ENCODE measurements at places on chromosomes 13 and 19.

DNA sequence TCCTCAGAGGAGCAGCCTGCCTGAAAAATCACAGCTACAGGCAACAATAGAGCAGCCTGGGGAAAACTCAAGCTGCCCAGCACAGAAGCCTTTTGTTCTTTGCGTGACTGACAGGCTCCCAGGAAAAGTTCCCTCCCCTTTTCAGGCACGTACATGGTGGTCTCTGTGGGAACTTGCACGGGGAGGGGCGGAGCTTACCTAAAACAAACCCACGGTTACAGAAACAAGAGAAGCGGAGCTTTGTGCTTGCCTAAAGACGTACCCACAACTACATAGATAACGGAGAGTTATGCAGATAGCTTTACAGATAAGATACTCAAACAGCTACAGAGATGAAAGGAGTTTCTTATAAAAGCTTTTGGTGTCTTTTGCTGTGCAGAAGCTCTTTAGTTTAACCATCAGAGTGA is 11.4 kb downstream of the ETFB start:
- no peak for DNase-seq

GRCh38 chr19:29111576-29111975 is 101.4 kb downstream of the UQCRFS1 start:
- DNase-seq: no peak

GRCh38 chr13:86193281-86193680 is 394.1 kb upstream of the SLITRK6 start:
- no peak for DNase-seq

DNA sequence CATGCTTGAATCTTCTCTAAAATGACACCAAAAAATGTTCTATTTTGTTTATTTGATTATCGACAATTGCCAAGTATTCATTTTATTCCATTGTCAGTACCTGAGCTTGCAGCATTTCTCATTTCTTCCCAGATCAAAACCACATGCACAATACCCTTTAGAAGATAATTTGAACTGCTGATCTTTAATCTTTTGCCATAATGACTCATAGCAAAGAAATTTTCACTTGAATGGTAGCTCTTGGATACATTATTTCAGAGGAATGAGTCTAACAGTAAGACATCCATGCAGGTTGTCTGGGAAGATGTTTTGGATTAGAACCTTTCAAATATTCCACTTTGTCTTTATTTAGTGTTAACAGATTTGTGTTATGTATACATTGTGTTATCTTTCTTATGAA is 42.0 kb upstream of the RXFP2 start:
- no peak for DNase-seq

- DNase-seq: peak; percentile 24
These were observed 422 bp upstream of the MTUS2 start for GRCh38 chr13:28819735-28820098.

DNA sequence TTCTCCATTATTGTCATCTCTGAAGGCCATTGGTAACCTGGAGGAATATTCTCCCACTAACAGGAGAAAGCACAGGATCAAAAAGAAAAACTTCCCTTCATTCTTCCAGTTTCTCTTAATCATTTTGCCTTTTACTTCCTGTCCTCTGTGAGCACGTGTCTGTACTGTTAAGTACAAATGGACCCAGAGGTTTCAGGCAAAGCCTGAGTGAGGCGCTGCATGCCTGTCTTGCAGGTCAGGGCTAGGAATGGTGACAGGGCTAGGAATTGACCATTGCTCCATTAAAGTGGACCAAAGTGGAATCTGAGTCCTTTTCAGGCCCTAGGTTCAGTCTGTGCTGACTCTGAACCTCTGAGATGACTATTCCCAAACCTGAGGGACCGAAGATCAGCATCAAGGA is 326.7 kb downstream of the SHISA2 start:
- DNase-seq: no peak

GRCh38 chr13:74040200-74040599 is 94.0 kb downstream of the KLF12 start:
- no peak for DNase-seq

DNA sequence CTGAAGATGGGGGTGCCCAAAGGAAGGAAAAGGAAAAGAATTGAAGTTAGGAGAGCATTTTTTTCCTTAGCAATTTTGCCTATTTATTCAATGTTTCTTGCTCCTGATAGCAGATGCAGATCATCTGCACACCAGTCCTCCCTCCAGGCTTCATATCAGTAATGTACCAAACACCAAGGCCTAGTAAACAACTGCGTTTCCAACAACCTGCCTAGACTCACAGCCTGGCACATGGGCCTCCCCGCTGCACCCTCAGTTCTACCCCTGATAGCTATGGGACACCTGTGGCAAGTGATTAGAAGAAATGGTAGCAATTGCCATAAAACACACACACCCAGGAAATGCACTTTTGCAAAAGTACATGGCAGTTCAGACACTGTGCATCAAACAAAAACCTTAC is 30.4 kb upstream of the HMGB1 start:
- no peak for DNase-seq

GRCh38 chr13:107422421-107422820 is 792.9 kb downstream of the LIG4 start:
- DNase-seq: no peak

- DNase-seq: no peak
These were observed 125.5 kb downstream of the KCNRG start for GRCh38 chr13:50140581-50141374.

DNA sequence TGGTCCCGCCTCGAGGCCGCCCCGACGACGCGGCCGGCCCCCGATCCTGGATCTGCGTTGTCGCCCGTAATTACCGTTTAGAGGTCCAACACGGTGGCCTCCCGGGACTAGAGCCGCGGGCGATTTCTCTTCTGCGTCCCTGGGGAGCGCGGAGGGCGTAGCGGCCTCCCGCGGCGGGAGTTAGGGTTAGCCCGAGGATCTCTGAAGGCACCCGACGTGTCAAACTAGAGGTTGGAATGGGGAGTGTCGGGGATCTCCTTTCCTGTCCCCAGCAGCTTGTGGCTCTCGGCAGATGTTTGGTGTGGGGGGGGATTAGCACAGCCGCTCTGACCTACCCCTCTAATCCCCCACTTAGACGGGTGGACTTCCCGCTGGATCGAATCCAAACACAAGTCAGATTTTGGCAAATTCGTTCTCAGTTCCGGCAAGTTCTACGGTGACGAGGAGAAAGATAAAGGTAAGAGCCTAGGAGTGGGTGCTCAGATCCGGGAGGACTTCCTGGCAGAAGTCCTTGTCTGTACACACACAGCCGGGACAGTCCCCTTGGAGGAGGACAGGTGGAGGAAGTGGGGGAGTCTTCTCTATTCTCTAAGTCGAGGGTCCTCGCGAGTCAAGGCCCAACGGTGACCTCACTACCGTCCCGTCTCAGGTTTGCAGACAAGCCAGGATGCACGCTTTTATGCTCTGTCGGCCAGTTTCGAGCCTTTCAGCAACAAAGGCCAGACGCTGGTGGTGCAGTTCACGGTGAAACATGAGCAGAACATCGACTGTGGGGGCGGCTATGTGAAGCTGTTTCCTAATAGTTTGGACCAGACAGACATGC is 581 bp downstream of the CALR start:
- no peak for DNase-seq

DNA sequence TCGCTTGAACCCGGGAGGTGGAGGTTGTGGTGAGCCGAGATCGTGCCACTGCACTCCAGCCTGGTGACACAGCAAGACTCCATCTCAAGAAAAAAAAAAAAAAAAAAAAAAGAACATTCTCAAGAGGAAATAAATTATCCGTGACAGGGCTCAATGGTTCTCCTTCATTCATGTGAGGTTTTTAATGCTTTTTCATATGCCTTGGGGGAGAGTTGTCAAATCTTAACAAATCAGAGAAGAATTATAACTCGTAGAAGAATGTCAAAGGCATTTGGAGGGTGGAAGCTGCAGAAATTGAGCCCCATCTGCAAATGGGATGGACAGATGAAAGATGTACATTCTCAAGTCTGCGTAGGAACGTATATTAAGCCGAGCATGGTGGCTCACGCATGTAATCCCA is 34.9 kb upstream of the HOMER3 start:
- no peak for DNase-seq

DNA sequence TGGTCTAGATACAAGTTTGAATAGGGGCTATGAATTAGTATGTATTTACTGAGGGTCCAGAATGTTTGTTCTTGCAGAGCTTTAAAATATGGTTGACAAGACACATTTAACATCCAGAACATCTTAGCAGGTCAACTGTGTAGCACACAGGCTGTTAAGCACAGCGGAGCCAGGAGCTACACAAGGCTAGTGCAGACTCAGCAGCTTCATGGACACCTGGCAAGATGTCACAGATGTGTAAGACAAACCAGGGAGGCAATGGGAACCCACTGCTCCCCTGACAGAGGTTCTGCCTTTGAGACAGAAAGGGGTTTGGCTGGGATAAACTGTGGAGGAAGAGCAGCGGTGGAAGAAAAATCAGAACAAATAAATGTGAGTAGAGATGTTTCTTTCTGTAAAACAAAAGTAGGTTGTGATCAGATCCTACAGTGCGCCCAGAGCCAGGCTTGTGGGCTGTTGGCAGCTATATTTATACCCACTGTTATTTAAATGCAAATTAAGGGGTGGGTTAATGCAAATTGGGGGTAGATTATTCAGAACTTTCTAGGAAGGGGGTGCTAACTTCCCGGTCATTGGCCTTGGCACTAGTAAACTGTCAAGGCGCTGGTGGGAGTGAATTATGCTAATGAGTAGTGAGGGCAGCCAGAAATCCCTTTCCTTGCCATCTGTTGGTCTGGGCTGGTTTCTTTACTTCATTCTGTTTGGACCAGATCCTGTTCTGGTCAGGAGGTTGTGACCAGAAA is 33.0 kb downstream of the MIPEP start:
- no peak for DNase-seq

- DNase-seq: no peak
These were observed 151.2 kb upstream of the MYO16 start for GRCh38 chr13:108478179-108478578.

DNA sequence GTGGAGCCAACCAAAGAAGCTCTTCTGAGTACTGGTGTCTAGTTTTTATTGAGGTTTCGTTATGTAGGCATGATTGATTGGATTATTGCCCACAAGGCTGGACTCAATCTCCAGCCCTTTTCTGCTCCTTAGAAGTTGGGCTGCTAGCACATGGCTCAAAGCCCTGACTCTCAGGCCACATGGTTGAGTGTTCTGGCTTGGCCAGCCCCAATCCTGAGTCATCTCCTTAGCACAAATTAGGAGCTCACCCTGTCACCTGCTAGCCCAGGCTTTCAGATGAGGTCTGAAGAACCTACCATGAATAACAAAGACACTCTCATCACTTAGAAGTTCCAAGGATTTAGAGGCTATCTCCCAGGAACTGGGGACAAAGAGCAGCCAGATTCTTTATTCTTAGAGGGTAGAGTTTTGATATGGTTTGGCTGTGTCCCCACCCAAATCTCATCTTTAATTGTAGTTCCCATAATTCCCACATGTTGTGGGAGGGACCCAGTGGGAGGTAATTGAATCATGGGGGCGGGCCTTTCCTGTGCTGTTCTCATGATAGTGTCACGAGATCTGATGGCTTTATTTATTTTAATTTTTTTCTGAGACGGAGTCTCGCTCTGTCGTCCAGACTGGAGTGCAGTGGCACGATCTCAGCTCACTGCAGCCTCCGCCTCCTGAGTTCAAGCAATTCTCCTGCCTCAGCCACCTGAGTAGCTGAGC is 11.3 kb downstream of the DPY19L3 start:
- no peak for DNase-seq

GRCh38 chr19:47272448-47273312 is 2.0 kb upstream of the INAFM1 start:
- no peak for DNase-seq

- no peak for DNase-seq
These were observed 21.0 kb downstream of the LMO7 start for GRCh38 chr13:75657111-75657510.

- DNase-seq: no peak
These were observed 6.0 kb downstream of the SYCE2 start for GRCh38 chr19:12913011-12913561.

GRCh38 chr13:20363172-20363571 is 131.1 kb upstream of the GJB6 start:
- no peak for DNase-seq

GRCh38 chr19:30122431-30122830 is 180.4 kb downstream of the URI1 start:
- no peak for DNase-seq

GRCh38 chr19:709196-709964 is 645 bp downstream of the PALM start:
- DNase-seq: no peak

DNA sequence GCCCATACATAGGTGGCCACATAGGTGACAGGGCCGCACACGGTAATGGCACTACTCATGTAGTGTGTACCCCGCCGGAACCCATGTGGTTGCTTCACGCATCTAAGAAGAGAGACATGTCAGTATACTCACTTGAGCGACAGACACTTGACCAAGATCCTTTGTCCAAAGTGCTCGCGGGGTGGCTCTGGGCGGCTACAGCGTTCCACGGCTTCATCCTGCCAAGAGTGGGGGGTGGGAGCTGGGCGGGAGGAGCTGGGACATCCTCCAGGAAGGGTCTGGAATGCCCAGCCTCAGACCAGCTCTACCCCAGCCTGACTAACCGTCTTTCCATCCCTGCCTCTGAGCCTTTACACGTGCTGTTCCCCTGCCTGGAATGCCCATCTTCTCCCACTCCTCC is 8.5 kb downstream of the ANGPTL8 start:
- DNase-seq: no peak

- no peak for DNase-seq
These were observed at the start of gene TMEM38A for GRCh38 chr19:16660763-16661479. TSS of gene TMEM38A (plus strand) at chr19:16661139. CDS start at chr19:16661218, 79 bp downstream.

DNA sequence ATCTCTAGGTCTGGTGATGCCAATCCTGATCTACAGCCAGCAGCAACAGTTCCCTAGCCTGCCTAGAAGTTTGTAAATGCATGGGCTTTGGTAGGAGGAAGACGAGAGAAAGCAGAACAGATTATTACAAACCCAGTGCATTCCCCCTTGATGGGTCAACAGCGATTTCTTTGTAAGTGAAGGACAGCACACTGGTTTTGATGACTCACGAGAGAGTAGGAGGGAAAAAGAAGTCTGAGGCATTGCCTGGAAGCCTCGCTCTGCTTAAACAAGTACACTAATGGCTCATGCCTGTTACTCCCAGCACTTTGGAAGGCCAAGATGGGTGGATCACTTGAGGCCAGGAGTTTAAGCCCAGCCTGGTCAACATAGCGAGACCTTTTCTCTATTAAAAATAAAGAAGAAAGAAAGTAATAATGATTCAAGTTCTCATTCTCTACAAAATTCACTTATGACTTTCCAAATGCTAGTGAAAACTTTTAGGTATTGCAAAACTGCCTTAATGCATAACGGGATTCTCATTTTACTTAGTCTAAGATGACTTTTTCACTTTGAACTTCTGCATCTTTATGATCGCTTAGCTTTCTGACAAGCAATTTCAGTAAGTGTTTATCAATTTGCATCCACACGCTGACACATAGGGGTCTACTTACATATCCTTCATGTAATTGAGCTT is 47.7 kb upstream of the USPL1 start:
- DNase-seq: no peak
